ENCODE measurements at places on chromosomes 12 and 14.

DNA sequence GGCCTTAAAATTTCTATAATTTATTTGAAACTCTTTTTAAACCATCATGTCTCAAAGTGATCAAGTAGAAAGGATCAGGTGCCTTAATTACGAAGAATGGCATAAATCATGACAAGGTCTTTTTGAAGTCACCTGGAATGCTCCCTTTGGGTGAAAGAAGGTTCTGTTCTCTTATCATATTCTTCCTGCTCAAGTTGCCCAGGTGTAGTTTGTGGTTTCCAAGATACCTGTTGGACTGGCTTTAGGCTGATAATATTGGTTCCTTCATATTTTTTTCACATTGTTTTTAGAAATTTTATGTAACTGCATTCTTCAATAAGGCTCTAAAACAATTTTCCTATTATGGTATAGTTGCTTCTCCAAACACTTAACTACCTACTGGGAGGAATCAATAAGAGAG, 29.2 kb downstream of the RASSF3 start:
- H3K27ac ChIP-seq, result no peak overlapping the region
- no peaks in the 10 kb centered on the region for H3K4me1 ChIP-seq
- no peaks in the 10 kb centered on the region for H3K36me3 ChIP-seq
- H3K27me3 ChIP-seq, result no peaks in the 10 kb centered on the region
- no peak overlapping the region for H3K4me3 ChIP-seq
- no peak for DNase-seq

DNA sequence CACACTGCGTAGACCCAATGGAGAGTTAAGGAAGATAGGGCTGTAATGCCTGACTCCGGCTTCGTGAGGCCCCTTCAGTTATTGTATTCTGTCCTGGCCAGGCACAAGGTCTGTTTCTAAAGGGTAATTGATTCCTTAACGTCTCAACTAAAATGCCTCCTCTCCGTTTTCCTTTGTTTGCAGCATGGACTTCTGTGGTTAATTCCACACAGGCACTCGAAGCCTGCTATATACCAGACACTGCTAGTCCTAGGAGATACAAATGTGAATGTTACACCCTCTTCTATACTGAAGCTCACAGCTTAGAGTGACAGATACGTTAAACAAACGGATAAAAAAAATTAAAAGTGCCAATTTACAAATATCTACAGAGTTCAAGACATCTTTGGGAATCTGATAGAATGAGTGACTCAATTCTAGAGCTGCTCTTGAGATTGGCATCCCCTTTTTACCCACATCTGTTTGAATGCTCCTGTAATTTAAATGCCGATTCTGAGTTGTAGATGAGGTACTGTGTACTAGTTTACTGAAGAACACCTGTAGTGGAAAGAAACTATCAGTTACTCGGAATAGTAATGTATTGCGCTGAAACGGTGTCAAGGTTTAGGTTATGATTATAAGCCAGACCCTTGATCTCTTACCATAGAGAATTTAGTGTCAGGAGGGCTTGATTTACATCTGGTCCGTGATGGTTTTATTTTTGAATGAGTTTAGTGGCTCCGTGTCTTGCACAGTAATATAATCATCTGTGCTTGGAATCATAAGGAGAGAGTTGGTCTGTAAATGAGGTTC, 784 bp downstream of the PSMA6 start:
- peak overlapping the region; percentile 55 for H3K27ac ChIP-seq
- no peak for DNase-seq
- no peaks in the 10 kb centered on the region for H3K27me3 ChIP-seq

DNA sequence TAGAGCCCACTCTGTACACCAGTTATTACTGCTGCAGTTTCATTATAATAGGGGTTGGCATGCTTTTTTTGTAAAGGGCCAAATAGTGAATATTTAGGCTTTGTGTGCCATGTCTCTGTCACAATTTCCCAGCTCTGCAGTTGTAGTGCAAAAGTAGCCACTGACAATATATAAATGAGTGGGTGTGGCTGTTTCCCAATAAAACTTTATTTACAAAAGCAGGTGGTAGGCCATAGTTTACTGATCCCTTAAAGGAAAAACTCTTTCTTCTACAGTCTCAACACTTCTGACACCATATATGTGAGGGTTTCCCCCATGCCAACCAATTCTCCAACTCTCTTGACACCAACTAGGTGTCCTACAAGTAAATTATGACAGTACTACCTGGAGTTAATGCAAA, 110.2 kb upstream of the NAP1L1 start:
- H3K27me3 ChIP-seq, result no peaks in the 10 kb centered on the region
- no peaks in the 10 kb centered on the region for H3K36me3 ChIP-seq
- H3K4me3 ChIP-seq, result no peak overlapping the region

DNA sequence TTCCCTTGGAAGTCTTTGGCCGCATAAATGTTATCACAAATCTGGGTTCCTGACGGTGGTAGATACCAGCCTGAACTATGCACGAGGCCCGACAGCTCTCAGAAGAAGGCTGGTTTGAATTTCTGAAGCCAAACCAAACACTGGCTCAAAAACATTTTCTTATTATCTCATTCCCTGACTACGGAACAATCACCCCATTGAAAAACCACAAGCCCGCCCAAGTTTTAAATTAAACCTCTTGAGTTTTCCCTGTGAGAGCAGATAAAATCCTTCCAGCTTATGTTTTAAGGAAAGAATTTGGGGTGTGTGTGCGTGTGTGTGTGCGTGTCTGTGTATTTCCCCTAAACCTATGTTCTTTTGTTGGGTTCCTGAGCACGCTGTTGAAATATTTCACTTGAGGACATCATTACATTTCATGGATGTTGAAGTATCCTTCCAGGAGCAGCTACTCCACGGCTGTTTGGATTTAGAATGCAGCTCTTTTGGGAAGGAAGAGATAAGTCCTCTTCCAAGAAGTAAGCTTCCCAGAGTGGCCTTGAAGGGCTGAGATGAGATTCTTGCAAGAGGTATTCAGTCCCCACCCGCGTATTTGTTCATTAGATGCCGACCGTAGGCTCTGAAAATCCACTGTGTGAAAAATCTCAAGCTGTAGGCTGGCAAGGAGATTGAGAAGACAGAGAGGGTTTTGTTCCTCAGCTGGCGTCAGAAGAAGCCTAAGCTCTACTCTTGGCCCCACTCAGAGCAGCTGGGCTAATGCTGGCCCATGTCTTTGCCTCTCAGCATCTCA, 131.0 kb upstream of the NCOR2 start:
- no peaks in the 10 kb centered on the region for H3K27me3 ChIP-seq
- H3K4me1 ChIP-seq, result peaks cover 6% of the 10 kb centered on the region
- no peaks in the 10 kb centered on the region for H3K36me3 ChIP-seq
- no peak overlapping the region for H3K4me3 ChIP-seq
- H3K27ac ChIP-seq, result no peak overlapping the region

- no peak overlapping the region for H3K27ac ChIP-seq
- no peak for DNase-seq
- H3K4me3 ChIP-seq, result no peak overlapping the region
- no peaks in the 10 kb centered on the region for H3K36me3 ChIP-seq
These were observed 106.4 kb upstream of the C14orf180 start for GRCh38 chr14:104473244-104473565.

All from RWPE2 (cell line).